A673 (cell line): ENCODE measurements at places on chromosomes 13 and 19. TPM values are rescaled to one million over a fixed set of nuclear protein-coding genes. Genes with fewer than 3 reads are reported as not detected.
A peak's percentile ranks its signal among the peaks of the same experiment; 100 is the strongest.

DNA sequence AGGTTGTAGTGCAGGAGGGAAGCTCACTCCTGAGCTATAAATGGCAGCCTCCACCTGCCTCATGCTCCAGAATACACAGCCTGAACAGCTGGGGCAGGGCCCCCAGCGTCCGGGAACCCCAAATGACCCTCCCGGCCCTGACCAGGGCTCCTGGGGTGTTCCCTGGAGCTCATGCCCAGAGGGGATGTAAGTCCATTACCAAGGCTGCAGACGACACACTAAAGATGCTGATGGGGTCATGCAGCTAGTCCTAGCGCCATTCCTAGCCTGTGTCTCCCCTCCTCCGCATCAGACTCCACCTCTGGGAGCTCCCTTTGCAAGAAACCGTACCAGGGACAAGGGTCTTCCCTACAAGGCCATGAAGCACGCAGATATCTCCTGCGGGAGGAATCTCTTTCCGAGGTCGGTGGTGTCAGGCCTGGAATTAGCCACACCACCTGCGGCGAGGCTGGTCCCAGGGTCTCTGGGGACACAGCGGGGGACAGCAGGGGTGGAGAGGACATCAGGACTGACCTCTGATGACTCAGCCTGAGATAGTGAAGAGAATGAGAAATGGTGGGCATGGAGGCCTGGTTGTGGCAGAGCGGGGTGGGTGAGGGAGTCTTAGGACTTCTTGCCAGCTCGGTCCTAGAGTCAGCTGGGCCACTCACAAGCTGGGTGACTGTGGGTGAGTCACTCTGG, 11.9 kb upstream of the TPM4 start:
- no peak overlapping the region for H3K27ac ChIP-seq
- H3K4me3 ChIP-seq: no peak overlapping the region
- no peaks in the 10 kb centered on the region for H3K36me3 ChIP-seq
- no peak for DNase-seq

Gene CADM4
- total RNA-seq: 28.7 and 35.2 TPM in 2 replicates

DNA sequence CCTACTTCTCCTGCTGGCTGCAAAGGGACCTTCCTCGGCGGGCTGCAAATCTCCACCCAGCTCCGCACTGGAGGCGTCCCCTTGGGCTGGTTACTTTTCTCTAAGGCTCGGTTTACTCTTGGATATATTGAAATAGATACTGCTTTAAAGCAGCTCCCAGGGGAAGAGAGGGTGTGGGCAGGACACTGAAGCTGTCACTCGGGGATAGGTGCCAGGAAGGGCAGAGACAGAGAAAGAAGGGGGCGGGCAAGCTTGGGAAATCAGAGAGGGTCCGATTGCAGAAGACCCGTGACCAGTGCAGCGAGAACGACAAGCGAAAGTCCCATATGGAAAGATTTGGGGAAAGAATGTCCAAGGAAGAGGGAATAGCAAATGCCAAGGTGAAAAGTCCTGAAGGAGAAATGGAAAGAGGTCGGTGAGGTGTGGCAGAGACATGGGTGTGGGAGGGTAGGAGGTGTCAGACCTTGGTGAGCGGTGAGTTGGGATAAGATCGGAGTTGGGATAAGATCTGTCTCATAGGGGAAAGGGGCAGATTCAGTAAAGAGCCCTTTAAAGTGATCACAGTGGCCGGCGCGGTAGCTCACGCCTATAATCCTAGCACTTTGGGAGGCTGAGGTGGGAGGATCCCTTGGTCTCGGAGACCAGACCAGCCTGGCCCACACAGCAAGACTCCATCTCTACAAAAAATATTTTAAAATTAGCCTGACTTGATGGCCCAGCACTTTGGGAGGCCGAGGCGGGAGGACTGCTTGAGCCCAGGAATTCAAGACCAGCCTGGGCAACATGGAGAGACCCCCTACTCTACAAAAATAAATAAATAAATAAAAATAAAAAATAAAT, 618 bp downstream of the THSD8 start:
- H3K27ac ChIP-seq: peak overlapping the region; percentile 87
- no peaks in the 10 kb centered on the region for H3K27me3 ChIP-seq
- peaks cover 20% of the 10 kb centered on the region for H3K36me3 ChIP-seq
- H3K4me1 ChIP-seq: peaks cover 18% of the 10 kb centered on the region
- DNase-seq: no peak

Gene IGFL2
- total RNA-seq: 0.45 and 0.59 TPM in 2 replicates

DNA sequence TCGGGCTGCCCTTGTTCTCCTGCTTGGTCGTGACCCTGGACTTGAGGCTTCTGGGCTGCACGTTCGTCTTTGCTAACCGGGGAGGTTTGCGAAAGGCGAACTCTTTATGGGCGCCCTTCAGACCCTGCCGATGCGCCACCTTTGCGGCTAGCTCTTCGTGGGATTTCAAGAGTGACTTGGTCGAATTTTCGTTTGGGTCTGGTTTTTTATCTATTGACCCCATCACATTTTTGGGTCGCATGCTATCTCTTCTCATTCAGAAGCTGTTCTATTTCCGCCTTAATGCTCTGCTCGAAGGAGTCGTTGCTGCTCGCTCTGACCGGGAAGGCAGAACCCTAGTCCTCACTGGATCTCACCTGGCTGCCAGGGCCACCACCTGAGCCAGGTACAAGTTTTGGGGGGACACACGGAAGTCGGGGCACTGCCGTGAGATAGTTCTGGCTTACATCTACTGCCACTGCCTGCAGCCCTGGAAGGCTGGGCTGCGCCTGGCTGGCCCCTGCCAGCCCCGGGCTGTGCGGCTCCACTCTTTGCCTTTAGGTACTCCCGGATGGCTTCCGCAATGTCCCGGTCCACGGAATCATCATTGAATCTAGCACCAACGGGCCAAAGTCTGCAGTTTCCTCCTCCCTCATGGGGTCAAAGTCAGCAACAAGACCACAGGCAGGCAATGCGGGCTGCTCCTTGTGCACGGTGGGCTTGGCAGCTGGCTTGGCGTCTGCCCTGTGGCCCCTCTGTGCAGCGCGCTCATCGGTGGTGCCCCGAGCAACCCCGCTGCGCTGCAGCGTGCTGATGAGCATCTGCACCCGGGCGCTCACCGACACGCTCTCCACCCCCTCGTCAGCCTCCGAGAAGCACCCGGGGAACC, 16.2 kb downstream of the RB1 start:
- no peaks in the 10 kb centered on the region for H3K4me1 ChIP-seq
- H3K27me3 ChIP-seq: no peaks in the 10 kb centered on the region
- no peak for DNase-seq

DNA sequence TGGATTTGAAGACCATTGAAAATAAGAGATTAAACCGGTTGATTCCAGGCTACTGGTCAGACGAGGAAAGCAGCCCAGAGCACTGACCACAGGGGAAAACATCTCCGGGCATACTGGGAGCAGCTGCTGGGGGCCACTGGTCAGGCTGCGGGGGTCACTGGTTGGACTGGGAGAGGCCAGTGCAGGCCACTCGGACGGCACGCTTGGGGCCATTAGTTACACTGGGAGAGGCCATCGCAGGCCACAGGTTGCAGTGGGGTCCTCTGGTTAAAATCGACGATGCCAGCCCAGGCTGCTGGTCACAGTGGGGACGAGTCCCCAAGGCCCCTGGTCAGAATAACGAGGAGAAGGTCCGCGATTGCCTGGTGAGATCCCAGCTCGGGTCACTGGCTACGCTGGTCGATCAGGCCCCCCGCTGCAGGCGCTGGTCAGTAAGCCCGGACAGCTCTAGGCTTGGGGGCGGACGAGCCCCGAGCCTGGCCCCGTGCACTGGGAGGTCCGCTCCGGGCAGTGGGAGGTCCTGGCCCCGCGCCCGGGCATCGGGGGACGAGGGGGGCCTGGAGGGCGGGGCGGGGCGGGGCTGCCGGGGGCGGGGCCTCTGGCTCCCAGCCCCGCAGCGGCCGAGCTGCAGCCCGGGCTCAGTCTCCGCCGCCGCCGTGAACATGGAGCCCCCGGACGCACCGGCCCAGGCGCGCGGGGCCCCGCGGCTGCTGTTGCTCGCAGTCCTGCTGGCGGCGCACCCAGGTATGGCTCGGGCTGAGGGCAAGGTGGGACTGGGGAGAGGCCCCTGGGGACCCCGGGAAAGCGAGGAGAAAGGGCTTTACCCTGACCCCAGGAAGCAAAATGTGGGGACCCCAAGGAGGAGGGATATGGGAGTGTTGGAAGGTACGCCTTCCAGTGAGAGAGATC, at the start of gene BCAM:
TSS of gene BCAM (plus strand) at position 641 of the 909 bp plus-strand sequence. CDS start at position 663, 22 bp downstream.
- peak; percentile 45 for DNase-seq
- peak within 1 kb of the TSS; percentile 51 for H3K4me3 ChIP-seq
- no peaks in the 10 kb centered on the region for H3K36me3 ChIP-seq
- H3K4me1 ChIP-seq: no peaks in the 10 kb centered on the region

Gene ZNF772
- 19.4 and 21.2 TPM in 2 replicates for total RNA-seq

Gene ZNF552
- total RNA-seq: 5.4 and 10.6 TPM in 2 replicates

GRCh38 chr13:59088716-59089115, 1075.0 kb downstream of the DIAPH3 start:
- H3K4me1 ChIP-seq: no peaks in the 10 kb centered on the region
- no peaks in the 10 kb centered on the region for H3K27me3 ChIP-seq
- no peak overlapping the region for H3K27ac ChIP-seq
- H3K4me3 ChIP-seq: no peak overlapping the region

DNA sequence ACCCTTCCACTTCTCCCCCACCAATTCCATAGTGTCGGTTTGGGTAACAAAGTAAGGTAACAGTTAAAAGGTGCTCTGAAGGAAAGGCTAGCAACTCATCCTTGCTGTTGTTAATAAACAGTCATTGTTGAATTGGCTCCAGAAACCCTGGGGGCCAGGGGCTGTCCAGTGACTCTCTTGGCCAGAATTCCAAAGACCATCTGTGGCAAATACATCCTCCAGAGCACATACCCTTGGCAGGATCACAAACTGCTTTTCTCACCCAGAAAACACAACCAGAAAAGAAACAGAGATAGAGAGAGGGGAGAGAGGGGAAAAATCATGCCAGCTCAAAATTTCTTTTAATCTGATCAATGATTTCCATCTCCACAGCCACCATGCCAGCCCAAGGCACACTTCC, 22.1 kb downstream of the CACNA1A start:
- H3K36me3 ChIP-seq: no peaks in the 10 kb centered on the region
- H3K27ac ChIP-seq: no peak overlapping the region
- no peaks in the 10 kb centered on the region for H3K27me3 ChIP-seq
- DNase-seq: no peak
- H3K4me1 ChIP-seq: no peaks in the 10 kb centered on the region

Gene APOC4
- total RNA-seq: not detected in 2 replicates
